Tongue (tissue), 3 donors: ENCODE measurements at places on chromosomes 5 and 9. TPM values are rescaled to one million over a fixed set of nuclear protein-coding genes. Genes with fewer than 3 reads are reported as not detected.

GRCh38 chr5:10854506-10855277 is 93.7 kb upstream of the DAP start:
- no peak for DNase-seq

- no peak for DNase-seq
Measured at GRCh38 chr5:145479271-145479670, 355.9 kb downstream of the PRELID2 start.

GRCh38 chr5:1593903-1594356 is 70.2 kb upstream of the LPCAT1 start:
- no peak for DNase-seq

- no peak for DNase-seq
Measured at GRCh38 chr9:74770508-74771261, 117.0 kb downstream of the TRPM6 start.

GRCh38 chr5:10323588-10324488 is 16.1 kb upstream of the CMBL start:
- DNase-seq, result peak; percentile 49

DNA sequence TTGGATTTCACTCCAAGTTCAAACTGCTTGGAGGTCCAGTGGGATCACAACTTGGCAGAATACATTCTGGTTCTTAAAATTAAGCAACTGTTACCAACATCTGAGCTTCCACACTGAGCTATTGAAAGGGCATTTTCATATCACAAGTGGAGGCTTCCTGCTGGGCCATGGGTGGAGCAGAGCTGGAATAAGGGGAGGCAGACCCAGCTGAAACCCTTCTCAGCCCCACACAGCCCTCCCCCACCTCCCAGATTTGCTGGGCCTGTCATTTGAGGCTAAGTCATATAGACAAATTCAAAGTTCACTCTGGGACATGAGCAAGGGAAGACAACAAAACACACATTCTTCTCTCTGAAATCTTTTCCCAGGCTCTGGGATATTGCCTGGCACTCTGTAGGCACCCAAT is 79.9 kb downstream of the ACTL7B start:
- DNase-seq, result peak; percentile 82

DNA sequence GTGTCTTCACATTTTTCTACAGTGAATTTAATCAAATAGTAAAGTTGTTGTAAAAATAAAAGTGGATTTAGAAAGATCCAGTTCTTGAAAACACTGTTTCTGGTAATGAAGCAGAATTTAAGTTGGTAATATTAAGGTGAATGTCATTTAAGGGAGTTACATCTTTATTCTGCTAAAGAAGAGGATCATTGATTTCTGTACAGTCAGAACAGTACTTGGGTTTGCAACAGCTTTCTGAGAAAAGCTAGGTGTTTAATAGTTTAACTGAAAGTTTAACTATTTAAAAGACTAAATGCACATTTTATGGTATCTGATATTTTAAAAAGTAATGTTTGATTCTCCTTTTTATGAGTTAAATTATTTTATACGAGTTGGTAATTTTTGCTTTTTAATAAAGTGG is 60.4 kb downstream of the MTAP start:
- no peak for DNase-seq

TAS2R1 gene
- not detected for total RNA-seq

CNTFR gene
- total RNA-seq, result 6.2 TPM

CENPK gene
- total RNA-seq, result 12.4 TPM

RAI14 gene
- total RNA-seq, result 42.6 TPM

C6 gene
- not detected for total RNA-seq

COL15A1 gene
- total RNA-seq, result 455 TPM

STPG3 gene
- total RNA-seq, result not detected

UNC13B gene
- 33.0 TPM for total RNA-seq
